ENCODE measurements at places on chromosomes 13 and 19. TPM values are rescaled to one million over a fixed set of nuclear protein-coding genes. Genes with fewer than 3 reads are reported as not detected.

SLC8A2 gene
- not detected for total RNA-seq

BCAM gene
- 29.0 TPM for total RNA-seq

ICAM4 gene
- 0.49 TPM for total RNA-seq

ZNF805 gene
- total RNA-seq, result 8.6 TPM

TMEM238 gene
- total RNA-seq, result 0.35 TPM

ZNF414 gene
- total RNA-seq, result 14.5 TPM

DNA sequence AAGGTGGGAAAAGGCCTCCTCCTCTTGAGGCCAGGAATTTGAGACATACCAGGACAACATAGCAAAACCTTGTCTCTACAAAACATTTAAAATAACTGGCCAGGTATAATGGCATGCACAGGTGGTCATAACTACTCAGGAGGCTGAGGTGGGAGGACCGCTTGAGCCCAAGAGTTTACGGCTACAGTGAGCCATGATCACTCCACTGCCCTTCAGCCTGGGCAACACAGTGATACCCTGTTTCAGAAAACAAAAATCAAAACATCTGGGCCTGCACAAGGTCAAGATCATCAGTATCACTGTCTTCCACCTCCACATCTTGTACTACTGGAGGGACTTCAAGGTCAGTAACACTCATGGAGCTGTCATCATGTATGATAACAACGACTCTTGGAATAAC, 742.7 kb upstream of the GPC6 start:
- no peaks in the 10 kb centered on the region for H3K36me3 ChIP-seq
- H3K4me3 ChIP-seq, result no peak overlapping the region
- no peak overlapping the region for H3K27ac ChIP-seq
- no peak for DNase-seq

DNA sequence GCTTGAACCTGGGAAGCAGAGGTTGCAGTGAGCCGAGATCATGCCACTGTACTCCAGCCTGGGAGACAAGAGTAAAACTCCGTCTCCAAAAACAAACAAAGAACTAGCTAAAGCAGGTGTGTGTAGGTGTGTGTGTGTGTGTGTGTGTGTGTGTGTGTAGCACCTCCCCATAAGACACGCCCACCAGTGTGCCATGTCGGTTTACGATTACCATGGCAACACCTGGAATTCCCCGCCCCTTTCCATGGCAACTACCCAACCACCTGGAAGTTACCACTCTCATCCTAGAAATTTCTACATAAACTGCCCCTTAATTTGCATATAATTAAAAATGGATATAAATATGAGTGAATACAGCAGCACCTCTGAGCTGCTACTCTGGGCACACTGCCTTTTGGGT, 80.9 kb upstream of the ADGRE5 start:
- no peaks in the 10 kb centered on the region for H3K36me3 ChIP-seq
- H3K4me1 ChIP-seq, result no peaks in the 10 kb centered on the region
- DNase-seq, result no peak
- no peak overlapping the region for H3K27ac ChIP-seq
- H3K27me3 ChIP-seq, result no peaks in the 10 kb centered on the region
- no peak overlapping the region for H3K4me3 ChIP-seq

DNA sequence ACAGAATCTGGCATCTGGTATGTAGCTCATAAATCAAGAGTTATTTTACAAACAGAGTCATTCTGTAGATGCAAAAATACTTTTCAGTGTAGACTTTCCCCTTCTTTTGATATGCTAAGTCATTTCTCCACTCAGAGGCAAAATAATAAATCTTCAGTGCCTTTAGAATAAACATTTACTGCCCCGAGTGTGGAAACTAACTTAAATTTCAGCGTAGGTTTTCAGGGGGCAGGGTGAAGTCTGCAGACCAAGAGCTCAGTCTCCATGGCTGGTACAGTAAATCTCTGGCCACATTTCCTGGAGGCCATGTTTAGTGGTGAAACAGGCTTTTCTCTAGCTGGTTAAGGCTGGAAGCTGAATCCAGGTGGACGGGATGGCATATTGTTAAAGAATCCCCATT, 13.1 kb upstream of the ADPRHL1 start:
- no peak overlapping the region for H3K4me3 ChIP-seq
- no peaks in the 10 kb centered on the region for H3K36me3 ChIP-seq
- no peak for DNase-seq

DNA sequence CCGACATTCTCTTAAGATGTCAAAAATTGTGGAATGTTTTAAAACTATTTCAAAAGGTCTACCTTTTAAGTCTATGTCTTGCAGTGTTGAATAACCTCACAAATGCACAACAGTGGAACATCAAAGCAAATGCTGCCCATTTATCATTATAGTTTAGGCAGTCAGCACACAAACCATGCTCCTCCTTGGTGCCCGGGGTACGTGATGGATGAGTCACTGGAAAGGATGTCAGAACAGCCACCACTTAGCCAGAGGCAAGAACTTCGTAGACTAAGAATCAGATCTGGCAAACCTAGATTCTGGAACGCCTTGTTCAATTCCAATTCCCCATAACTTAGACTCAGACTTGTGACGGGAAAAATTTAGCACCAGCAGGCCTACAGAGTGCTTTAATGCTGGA, 343.6 kb downstream of the FGF9 start:
- DNase-seq, result no peak
- H3K27me3 ChIP-seq, result no peaks in the 10 kb centered on the region
- no peak overlapping the region for H3K4me3 ChIP-seq
- no peaks in the 10 kb centered on the region for H3K36me3 ChIP-seq
- no peak overlapping the region for H3K27ac ChIP-seq

- H3K4me3 ChIP-seq, result no peak overlapping the region
- H3K27me3 ChIP-seq, result no peaks in the 10 kb centered on the region
- no peak for DNase-seq
These were observed 104.7 kb upstream of the KL start for GRCh38 chr13:32911506-32911905.

DNA sequence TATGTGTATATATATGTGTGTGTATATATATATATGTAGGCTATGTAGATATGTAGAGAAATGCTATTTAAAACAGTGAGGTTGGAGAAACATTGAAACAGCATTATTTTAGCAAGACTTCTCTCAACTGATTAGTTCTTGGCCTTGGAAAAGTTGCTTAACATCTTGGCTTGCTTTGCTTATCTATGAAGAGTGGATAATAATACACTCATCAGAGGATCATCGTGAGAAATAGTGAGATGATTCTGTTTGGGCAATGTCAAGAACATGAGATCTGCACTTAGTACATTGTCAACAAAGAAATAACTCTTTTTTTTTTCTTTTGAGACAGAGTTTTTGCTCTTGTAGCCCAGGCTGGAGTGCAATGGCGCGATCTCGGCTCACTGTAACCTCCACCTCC, 128.3 kb downstream of the KLF5 start:
- no peak for DNase-seq
- H3K4me1 ChIP-seq, result no peaks in the 10 kb centered on the region
- no peaks in the 10 kb centered on the region for H3K27me3 ChIP-seq
- H3K27ac ChIP-seq, result no peak overlapping the region

GRCh38 chr13:20927596-20928257, 25.2 kb upstream of the XPO4 start:
- H3K4me1 ChIP-seq, result no peaks in the 10 kb centered on the region
- DNase-seq, result no peak
- no peak overlapping the region for H3K27ac ChIP-seq

- no peak for DNase-seq
- peaks cover 4% of the 10 kb centered on the region for H3K4me1 ChIP-seq
- no peak overlapping the region for H3K27ac ChIP-seq
These were observed 18.3 kb downstream of the MED26 start for GRCh38 chr19:16609511-16610200.

DNA sequence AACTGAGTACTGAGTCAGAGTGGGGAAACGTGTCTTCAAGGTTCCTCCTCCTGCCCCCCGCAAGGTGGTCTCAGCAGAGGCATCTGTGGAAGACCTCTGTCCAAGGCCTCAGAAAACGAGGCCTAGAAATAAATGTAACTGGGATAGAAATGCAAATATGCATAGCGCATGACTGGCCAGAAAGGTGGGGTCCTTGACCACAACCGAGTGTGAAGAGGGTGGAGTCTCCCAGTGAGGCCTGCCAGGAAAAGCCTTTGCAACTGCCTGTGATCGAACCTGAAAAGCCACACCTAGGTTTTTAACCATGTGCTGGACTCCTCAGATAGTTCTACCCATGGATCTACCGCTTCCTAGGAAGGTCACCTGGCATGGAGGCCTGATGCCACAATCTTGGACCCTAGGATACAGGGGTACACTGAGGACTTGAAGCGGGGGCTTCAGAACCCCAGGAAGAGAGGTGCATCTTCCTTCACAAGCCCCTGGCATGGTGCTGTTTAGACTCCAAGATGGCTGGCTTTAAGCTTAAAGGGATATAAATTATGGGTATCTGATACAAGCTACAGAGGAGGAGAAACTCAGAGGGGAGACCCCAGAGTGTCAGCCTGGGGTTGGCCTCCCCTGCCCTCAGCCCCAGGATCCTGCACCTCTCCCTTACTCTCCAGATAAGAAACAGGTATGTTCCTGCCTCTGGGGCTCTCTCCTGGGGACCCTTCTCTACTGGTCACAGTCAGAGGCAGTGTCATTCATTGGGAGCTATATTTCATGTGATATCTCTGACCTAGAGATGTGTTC, 18.3 kb upstream of the SIGLEC6 start:
- no peak overlapping the region for H3K27ac ChIP-seq
- no peak overlapping the region for H3K4me3 ChIP-seq
- H3K4me1 ChIP-seq, result peaks cover 28% of the 10 kb centered on the region
- H3K36me3 ChIP-seq, result no peaks in the 10 kb centered on the region

GRCh38 chr19:30416375-30416774, 44.2 kb downstream of the ZNF536 start:
- H3K27me3 ChIP-seq, result no peaks in the 10 kb centered on the region
- H3K27ac ChIP-seq, result no peak overlapping the region
- DNase-seq, result no peak

- no peak for DNase-seq
- no peaks in the 10 kb centered on the region for H3K36me3 ChIP-seq
- H3K27ac ChIP-seq, result no peak overlapping the region
These were observed 4.6 kb downstream of the PKN1 start for GRCh38 chr19:14437578-14438140.

GRCh38 chr19:17026706-17027534, at the start of gene CPAMD8:
TSS of gene CPAMD8 (minus strand) at chr19:17026810. CDS start at chr19:17026642, 168 bp downstream.
- no peaks in the 10 kb centered on the region for H3K36me3 ChIP-seq
- H3K4me1 ChIP-seq, result peaks cover 4% of the 10 kb centered on the region
- no peak within 1 kb of the TSS for H3K27ac ChIP-seq
- peaks cover 18% of the 10 kb centered on the region for H3K27me3 ChIP-seq
- peak within 1 kb of the TSS; percentile 6 for H3K4me3 ChIP-seq
- DNase-seq, result no peak

DNA sequence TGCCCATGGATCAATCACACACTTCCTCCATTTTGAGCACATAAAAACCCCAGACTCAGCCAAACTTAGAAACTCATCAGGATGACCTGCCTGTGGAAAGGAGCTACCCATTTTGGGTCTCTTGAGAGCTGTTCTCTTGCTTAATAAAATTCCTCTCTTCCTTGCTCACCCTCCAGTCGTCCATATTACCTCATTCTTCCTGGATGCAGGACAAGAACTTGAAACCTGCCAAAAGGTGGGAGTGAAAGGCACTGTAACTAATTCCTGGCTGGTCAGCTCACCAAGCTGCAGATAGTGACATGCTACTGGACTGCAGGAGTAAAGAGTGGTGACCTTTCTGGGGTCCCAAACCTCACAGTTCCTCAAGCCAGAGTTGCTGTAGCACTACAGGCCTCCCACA, 20.2 kb downstream of the LIG4 start:
- H3K36me3 ChIP-seq, result no peaks in the 10 kb centered on the region
- no peak overlapping the region for H3K4me3 ChIP-seq
- DNase-seq, result no peak
- H3K4me1 ChIP-seq, result no peaks in the 10 kb centered on the region
- no peaks in the 10 kb centered on the region for H3K27me3 ChIP-seq

DNA sequence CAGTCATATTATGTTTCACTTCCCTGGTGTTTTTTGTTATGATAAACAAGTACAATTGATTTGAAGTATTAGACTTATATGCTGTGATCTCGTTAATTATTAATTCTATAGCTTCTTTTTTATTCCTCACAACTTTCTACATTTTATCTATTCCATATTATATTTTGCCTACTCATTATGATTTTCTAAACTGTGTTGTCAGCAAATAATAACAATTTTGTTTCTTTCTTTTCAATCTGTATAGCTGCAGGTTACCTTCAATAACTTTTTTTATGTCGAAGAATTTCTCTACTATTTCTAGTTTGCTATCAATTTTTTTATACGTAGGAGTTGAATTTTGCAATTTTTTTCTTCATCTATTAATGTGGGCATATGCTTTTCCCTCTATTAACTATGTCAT, 304.4 kb downstream of the PCDH17 start:
- no peaks in the 10 kb centered on the region for H3K36me3 ChIP-seq
- no peak overlapping the region for H3K27ac ChIP-seq
- DNase-seq, result no peak

- H3K4me3 ChIP-seq, result no peak overlapping the region
- DNase-seq, result no peak
- H3K4me1 ChIP-seq, result no peaks in the 10 kb centered on the region
- H3K27me3 ChIP-seq, result peaks cover 11% of the 10 kb centered on the region
These were observed 2.4 kb upstream of the NCAN start for GRCh38 chr19:19209372-19209771.

GRCh38 chr13:113404366-113404722, 40.4 kb upstream of the GRTP1 start:
- H3K27ac ChIP-seq, result no peak overlapping the region
- no peaks in the 10 kb centered on the region for H3K36me3 ChIP-seq
- no peak for DNase-seq

- DNase-seq, result no peak
- no peaks in the 10 kb centered on the region for H3K27me3 ChIP-seq
- no peaks in the 10 kb centered on the region for H3K4me1 ChIP-seq
- H3K27ac ChIP-seq, result no peak overlapping the region
- no peak overlapping the region for H3K4me3 ChIP-seq
These were observed 2775.0 kb downstream of the PCDH9 start for GRCh38 chr13:64455124-64455523.

GRCh38 chr19:41816761-41817160, 20.4 kb downstream of the CEACAM3 start:
- H3K27ac ChIP-seq, result no peak overlapping the region
- no peak for DNase-seq
- no peaks in the 10 kb centered on the region for H3K27me3 ChIP-seq
- no peaks in the 10 kb centered on the region for H3K36me3 ChIP-seq

GRCh38 chr13:67138970-67139369, 91.2 kb downstream of the PCDH9 start:
- no peaks in the 10 kb centered on the region for H3K36me3 ChIP-seq
- DNase-seq, result no peak
- H3K4me3 ChIP-seq, result no peak overlapping the region
- no peak overlapping the region for H3K27ac ChIP-seq
- H3K4me1 ChIP-seq, result peaks cover 20% of the 10 kb centered on the region

DNA sequence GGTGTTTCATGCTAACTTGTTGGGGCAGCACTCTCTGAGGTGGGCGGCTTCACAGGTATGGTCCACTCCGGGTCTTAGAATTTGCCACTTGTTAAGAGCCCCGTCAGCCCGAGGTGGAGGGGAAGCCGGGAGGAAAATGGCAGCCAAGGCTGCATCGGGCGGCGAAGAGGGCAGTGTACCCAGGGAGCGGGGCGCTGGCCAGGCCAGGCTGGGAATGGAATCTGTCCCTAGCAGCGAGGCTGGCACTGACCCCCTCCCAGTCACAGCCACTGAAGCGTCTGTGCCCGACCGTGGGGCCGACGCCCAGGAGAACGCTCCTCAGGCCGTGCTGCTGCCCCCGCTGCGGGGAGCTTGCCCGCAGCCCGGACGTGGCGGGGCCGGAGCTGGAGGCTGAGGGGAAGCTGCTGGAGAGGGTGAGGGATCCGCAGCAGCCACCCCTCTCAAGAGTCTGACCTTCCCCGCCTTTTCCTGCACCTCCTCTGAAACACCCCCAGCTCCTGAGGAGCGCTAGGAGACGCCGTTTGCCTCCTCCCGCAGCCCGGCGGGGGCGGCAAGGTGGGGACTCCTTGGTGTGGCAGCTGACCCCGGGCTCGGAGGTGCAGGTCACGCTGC, 313.8 kb upstream of the SPRY2 start:
- no peaks in the 10 kb centered on the region for H3K4me1 ChIP-seq
- no peak overlapping the region for H3K4me3 ChIP-seq
- no peak overlapping the region for H3K27ac ChIP-seq
- no peaks in the 10 kb centered on the region for H3K36me3 ChIP-seq
